Activated CD4-positive, alpha-beta T cell treated with anti-CD3 and anti-CD28 coated beads for 1 hour (primary cell): ENCODE measurements at places on chromosomes 12 and 14.

- no peak for DNase-seq
Observed at GRCh38 chr12:119668324-119668841, 450 bp downstream of the PRKAB1 start.

DNA sequence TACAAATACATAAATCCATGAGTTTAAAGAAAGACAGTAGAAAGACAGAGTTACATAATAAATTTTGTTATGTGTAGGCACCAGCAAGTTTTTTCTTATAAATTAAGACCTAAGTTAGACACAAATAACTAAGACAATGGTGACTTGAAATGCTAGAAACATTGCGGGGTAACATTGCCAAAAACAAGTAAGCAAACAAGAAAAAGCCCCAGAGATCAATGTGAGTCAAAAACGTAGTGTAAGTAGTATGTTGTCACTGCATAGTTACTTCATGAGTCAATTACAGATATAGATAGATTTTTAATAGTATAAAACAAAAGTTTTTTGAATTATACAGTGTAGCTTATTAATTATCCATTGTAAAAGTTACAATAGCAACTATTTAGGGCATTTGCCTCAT is 83.4 kb downstream of the CNTN1 start:
- DNase-seq, result no peak

DNA sequence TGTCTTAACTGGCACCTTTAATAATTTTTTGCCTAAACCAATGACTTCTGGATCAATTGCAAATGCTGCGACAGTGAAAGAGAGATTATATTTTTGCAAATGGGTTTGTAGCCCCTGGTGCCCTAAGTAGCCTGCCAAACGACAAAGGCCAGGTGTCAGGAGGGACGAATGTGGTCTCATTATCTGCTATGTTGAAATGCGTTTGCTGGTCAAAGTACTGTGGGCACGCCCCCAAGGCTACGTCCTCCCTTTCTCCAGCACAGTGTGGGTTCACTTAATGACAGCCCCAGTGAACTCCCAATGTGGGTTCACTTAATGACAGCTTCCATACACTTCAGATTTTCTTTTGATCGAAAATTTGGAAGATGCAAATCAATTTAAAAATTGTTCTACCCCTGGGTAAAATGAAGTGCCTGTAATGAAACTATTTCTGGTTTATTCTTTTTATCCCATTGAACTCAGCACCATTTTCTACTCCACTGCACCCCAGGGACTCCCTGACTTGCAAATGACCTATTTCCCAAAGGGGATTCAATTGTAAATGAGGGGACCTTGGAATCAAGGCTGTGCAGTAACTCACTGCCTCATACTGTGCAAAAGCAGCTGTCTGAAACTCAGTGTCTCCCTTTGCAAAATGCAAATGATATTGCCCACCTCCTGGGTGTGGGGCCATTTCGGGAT is 1.4 kb downstream of the SERPINA11 start:
- no peak for DNase-seq

- DNase-seq, result no peak
Observed at GRCh38 chr14:104113631-104114420, 24.6 kb upstream of the KIF26A start.

DNA sequence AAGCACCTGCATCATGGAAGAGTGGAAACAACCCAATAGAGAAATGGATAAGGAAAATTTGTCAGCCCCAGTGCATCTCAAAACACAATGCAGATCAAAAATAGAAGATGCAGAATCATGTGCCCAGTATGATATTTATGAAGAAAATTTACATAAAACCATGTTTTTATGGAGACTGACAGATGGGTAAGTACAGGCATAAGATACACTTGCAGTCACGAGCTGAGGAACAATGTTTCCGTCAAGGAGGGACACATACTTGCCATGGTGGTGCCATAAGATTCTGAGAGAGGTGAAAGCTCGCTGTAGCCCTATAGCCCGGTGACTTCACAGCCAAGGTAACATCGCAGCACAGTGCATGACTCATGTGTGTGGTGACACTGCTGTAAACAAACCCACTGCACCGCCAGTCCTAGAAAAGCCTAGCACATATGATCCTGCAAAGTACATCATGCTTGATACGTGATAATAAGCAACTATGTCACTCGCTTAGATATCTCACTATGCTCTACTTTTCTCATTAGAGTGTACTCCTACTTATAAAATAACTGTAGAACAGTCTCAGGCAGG is 112.6 kb downstream of the RIMBP2 start:
- no peak for DNase-seq

- no peak for DNase-seq
Observed at GRCh38 chr12:113241191-113242025, 20.1 kb downstream of the TPCN1 start.

GRCh38 chr14:61504901-61505300 is 183.5 kb downstream of the PRKCH start:
- DNase-seq, result no peak

DNA sequence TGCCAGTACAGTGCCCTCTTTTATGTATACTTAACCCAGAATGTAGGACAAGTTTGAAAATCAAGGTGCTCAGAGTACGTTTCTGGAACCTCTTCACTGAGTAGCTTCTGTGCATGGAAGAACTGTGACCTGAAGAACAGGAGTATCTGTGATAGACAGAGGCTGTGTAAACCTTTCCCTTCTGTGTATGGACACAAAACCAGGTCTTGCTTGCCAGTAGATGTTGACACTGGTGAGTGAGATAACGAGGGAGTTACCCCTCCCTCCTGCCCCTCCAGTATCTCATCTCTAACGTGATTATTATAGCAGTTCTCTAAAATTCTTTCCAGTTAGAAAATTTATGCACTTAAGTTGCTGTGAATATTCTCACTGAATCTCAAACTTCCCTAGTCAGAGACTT is 170.8 kb downstream of the RPL10L start:
- no peak for DNase-seq

DNA sequence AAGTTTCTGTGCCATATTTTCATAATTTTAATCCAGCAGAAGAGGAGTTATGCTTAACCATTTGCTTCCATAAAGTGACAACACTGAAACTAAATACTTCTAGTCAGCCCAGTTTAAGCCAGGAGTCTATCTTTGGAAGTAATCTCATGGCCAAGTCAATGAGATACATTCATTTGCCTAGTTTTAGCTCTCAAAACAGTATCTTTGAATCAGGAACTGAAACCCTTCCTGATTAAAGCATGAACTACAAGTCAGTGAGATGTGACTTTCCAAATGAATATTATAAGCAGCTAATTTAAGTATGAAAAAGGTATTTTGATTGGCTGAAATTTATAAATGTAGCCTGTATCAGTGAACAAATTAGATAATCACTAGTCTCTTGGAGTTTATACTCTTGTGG is 491.5 kb downstream of the SLC6A15 start:
- no peak for DNase-seq
